ENCODE measurements at places on chromosomes 2 and 18.

DNA sequence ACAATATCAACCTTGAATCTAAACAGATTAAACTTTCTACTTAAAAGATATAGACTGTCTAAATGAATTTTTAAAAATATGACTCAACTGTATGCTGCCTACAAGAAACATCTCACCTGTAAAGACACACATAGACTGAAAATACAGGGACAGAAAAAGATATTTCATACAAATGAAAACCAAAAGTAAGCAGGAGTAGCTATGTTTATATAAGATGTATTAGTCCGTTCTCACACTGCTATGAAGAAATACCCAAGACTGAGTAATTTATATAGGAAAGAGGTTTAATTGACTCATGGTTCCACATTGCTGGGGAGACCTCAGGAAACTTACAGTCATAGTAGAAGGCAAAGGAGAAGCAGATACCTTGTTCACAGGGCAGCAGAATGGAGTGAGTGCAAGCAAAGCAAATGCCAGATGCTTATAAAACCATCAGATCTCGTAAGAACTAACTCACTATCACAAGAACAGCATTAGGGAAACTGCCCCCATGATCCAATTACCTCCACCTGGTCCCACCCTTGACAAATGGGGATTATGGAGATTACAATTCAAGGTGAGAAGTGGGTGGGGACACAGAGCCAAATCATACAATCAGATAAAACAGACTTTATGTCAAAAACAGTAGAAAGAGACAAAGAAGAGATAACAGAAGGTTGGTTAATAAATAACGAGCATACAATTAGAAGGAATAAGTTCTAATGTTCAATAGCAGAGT is 214.4 kb upstream of the SLC39A10 start:
- DNase-seq, result no peak

- DNase-seq, result no peak
Observed at GRCh38 chr2:168030862-168031624, 216.4 kb downstream of the STK39 start.

DNA sequence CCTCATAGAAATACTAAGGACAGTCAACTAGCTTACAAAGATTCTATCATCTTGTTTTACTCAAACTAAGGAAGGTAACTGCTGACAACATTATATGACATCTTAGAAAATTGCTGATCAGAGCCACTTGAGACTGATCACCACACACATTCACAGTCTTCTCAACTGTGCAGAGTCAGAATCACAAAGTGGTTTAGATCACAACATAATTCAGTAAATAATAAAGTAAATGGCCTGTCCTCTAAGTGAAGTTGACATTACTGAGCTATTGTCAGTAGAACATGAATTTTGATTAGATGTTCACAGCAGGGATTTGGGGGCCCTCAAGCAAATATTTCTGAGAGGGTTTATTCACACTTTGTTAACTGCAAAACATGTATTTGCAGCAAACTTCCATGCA is 28.5 kb downstream of the NOL4 start:
- DNase-seq, result no peak

DNA sequence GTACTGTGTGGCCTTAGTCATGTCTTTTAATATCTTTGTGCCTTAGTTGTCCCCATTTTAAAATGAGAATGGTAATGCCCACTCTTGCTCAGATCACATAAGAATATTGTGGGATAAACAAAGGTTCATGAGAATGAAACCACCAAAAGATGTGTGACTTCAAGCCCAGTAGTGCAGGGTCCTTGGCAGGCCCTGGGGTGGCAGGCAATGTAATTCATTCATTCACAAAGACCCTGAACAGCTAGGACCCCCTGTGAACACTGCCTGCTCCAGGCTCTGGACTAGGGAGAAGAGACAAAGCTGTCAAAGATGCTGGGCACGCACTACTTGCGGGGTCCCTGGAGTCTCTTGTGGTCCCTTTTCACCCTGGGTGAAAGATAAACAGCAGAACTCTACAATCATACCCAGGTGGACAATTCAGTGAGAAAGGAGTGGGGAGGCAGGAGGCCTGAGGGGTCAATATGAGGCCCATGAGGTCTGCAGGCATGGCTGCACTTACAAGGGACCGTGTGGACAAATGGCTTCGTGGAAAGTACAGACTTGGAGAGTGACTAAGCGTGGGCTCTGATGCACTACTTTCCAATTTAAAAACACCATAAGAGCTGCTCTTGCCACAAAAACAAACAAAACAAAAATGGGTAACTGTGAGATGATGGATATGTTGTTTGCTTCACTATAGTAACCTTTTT is 136.1 kb downstream of the SMAD7 start:
- peak; percentile 58 for DNase-seq

DNA sequence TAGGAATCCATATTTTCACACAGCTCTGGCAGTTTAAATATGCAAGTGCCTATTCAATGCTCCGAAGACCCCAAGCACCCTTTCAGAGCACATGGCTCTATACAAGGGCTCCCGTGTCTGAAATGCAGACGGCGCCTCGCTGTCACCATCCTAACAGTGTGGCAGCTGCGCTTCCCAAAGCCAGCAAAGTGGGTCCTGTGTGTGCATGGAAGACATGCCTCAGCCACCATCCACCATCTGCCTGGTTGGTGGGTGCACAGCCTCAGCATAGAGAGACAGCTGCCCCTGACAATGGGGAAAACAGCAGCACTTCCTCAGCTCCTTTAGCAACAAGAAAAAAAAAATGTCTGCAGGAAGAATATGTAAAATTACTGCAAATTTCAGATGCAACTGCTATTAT is 218.1 kb downstream of the SP3 start:
- no peak for DNase-seq

DNA sequence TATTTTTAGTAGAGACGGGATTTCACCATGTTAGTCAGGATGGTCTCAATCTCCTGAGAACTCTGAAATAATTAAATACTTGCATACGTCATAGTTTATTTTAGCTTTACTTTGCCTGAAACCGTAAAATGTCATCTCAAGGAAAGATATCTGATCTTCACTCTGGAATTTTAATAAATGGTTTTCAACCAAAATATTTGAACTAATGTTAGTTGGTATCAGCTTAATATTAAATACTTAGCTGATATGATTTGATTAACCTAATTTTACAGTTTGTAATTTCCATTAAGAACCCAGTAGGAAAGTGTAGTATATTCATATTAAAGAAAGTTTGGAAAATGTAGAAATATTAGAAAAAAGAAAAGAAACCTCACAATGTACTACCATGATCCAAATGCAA is 41.4 kb upstream of the STON1 start:
- DNase-seq, result no peak

GRCh38 chr2:230124757-230125431 is 56.2 kb upstream of the SLC16A14 start:
- DNase-seq, result peak; percentile 49

- DNase-seq, result no peak
Observed at GRCh38 chr2:46666044-46666679, 186.8 kb downstream of the TMEM247 start.

GRCh38 chr2:48508461-48509124 is 21.4 kb upstream of the STON1 start:
- DNase-seq, result no peak

Data from CD4-positive, alpha-beta T cell treated with Interleukin-4 for 1 hour (primary cell).